Activated T-cell treated with anti-CD3 and anti-CD28 coated beads, Interleukin-2, amount 50 U/mL, for 1 hour (primary cell): ENCODE measurements at places on chromosomes 2 and 18.

GRCh38 chr2:239694487-239694886, 293.7 kb upstream of the HDAC4 start:
- no peak for DNase-seq

- DNase-seq: no peak
Observed at GRCh38 chr2:19804639-19805260, 97.0 kb downstream of the TTC32 start.

- no peak for DNase-seq
Observed at GRCh38 chr18:48987821-48988220, 37.1 kb upstream of the SMAD7 start.

DNA sequence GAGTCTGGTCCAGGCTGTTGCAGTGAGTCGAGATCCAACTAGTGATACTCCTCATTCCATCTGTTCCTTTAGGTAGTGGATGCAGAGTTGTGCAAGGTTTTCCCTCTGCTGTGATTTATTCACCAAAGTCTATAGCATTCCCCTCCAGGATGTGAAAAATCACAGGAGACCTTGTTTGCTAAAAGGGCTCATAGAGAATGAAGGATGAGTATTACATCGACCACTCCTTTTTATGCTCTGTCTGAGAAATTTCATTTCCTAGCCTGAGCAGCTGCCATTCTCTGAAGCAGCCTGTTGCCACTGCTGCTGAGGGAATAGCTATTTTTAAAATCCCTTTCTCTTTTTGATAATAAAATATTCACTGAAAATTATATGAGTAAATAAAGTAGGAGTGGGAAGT, 134.1 kb upstream of the LRRTM1 start:
- DNase-seq: no peak

DNA sequence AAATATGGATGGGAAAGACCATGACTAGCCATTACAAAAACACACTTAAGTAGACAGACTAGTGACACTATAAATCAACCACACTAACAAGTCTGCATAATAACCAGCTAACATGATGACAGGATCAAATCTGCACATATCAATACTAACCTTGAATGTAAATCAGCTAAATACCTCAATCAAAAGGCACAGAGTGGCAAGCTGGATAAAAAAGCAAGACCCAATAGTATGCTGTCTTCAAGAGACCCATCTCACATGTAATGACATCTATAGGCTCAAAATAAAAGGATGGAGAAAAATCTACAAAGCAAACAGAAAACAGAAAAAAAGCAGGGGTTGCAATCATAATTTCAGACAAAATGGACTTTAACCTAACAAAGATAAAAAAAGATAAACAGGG, 16.3 kb downstream of the PFN4 start:
- no peak for DNase-seq

GRCh38 chr2:125168442-125168841, 1143.4 kb downstream of the CNTNAP5 start:
- DNase-seq: no peak
